ENCODE measurements at places on chromosomes 16 and 17. TPM values are rescaled to one million over a fixed set of nuclear protein-coding genes. Genes with fewer than 3 reads are reported as not detected.

Gene MT3
- total RNA-seq = 7.5 TPM

DNA sequence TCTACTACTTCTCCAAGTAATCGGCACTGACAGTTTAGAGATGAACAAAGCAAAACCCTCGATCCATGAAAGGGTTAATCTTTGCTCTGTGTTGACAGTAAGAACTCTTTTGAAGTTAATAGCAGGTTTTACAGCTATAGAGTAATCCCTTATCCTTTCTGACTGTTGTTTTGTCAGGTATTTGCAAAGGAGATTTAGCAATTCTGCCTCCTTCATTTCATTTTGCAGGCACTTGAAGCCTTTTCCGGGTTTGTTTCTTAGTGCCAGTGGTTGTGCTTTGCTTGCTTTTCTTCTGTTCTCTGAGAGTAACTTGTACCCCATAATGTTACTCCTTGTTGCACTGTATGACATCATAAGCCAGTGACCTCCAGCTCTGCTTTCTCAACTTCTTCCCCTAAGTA lies 64.5 kb downstream of the TANGO6 start:
- no peak overlapping the region for H3K27ac ChIP-seq
- H3K36me3 ChIP-seq = peaks cover 5% of the 10 kb centered on the region
- no peaks in the 10 kb centered on the region for H3K4me1 ChIP-seq

- peaks cover 9% of the 10 kb centered on the region for H3K27me3 ChIP-seq
- no peak for DNase-seq
- H3K27ac ChIP-seq = no peak overlapping the region
Observed at GRCh38 chr17:13626703-13627102, 25.0 kb upstream of the HS3ST3A1 start.

DNA sequence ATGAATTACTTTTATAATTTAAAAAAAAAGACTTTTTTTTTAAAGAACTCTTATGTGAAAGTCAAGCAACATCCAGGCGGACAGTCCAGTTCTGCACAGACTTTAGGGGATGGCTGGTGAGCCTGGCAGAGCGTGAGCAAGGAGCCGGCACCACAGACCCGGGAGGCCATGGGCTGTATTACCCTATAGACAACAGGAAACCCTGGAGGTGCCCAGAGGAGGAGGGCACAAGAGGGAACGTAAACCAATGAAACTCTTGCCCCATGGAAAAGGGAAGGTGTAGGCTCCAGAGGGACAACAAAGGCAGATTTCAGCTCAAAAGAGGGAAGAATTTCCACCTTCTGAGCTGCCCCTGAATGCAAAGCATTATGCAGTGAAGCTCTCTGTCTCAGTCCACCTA lies 25.5 kb upstream of the RPH3AL start:
- H3K4me1 ChIP-seq = peaks cover 4% of the 10 kb centered on the region
- peaks cover 3% of the 10 kb centered on the region for H3K36me3 ChIP-seq
- H3K27ac ChIP-seq = no peak overlapping the region
- H3K4me3 ChIP-seq = no peak overlapping the region

GRCh38 chr17:69605571-69605970 lies 191.1 kb downstream of the MAP2K6 start:
- no peak overlapping the region for H3K4me3 ChIP-seq
- no peaks in the 10 kb centered on the region for H3K36me3 ChIP-seq
- H3K27me3 ChIP-seq = no peaks in the 10 kb centered on the region
- peaks cover 40% of the 10 kb centered on the region for H3K4me1 ChIP-seq

DNA sequence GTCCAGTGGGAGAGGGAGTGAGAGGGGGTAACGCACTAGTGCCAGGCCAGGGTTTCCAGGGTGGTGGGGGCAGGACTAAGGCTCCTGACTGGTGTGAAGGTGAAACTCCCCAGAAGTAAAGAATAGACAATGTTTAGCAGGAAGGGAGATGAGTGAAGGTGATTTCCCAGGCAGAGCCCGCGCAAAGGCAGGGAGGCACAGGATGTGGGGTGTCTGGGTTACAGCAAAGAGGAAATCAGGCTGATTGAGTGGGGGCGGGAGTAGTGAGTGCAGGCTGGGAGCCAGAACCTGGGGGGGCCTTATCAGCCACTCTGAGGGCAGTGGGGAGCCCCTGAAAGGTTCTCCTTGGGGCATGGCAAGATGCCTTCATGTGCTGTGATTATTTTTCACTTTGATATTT lies 167.5 kb downstream of the UTP18 start:
- no peaks in the 10 kb centered on the region for H3K36me3 ChIP-seq
- peak overlapping the region; percentile 39 for H3K4me3 ChIP-seq
- no peaks in the 10 kb centered on the region for H3K27me3 ChIP-seq
- H3K27ac ChIP-seq = peak overlapping the region; percentile 73

- no peaks in the 10 kb centered on the region for H3K36me3 ChIP-seq
- no peak overlapping the region for H3K27ac ChIP-seq
- H3K27me3 ChIP-seq = no peaks in the 10 kb centered on the region
- no peaks in the 10 kb centered on the region for H3K4me1 ChIP-seq
Observed at GRCh38 chr16:49822649-49823370, 33.1 kb downstream of the ZNF423 start.
